ENCODE measurements at places on chromosomes 11 and 22. TPM values are rescaled to one million over a fixed set of nuclear protein-coding genes. Genes with fewer than 3 reads are reported as not detected.

The OR5D18 gene
- not detected for polyA plus RNA-seq

The MMP8 gene
- polyA plus RNA-seq: 0.51 TPM

The TBC1D10A gene
- polyA plus RNA-seq: 9.5 TPM

The P2RX3 gene
- polyA plus RNA-seq: 0.72 TPM

The RAB36 gene
- polyA plus RNA-seq: 0.55 TPM

The PTGDR2 gene
- 0.76 TPM for polyA plus RNA-seq

DNA sequence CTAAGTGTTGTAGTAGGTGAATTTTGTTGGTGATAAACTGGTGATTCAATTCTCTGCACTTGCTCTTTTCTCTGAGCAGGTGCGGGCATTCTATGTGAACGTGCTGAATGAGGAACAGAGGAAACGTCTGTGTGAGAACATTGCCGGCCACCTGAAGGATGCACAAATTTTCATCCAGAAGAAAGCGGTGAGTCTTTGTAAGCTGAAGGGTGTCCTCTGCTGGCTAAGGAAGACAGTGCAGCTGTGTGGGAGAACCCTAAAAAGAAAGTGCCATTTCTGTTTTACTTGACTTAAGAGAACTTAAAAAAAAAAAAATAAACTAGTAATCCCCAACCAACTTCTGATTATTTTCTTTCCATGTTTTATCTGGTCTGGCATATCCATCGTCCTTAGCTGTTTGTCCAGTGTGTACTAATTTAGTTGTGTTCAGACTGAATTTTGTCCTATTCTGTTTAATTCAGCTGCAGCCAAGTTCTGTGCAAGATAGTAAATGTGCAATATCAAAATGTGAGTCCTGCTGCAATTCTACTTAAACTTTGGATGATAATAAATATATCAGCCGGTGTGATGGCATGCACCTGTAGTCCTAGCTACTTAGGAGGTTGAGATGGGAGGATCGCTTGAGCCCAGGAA lies 29.6 kb downstream of the CAT start:
- no peak for DNase-seq

- DNase-seq: no peak
Measured at GRCh38 chr11:75271730-75272129, 31.2 kb downstream of the TPBGL start.

DNA sequence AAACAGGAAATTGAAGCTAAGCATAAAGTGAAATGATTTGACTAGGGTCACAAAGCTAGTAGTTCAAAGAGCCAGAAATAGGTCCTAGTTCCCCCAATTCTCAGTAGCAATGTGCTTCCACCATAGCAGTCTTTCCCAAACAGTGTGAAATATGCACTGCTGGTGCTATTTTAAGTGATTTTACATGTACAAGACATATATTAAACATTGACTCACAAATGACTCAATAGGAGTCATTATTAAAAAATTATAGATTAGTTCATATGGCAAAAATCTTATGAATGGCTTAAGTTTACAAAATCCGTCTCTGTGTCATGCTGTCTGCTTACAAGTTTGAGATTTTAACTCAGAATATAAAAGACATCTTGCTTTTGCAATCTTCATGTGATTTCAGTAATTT lies 21.4 kb downstream of the KIF18A start:
- DNase-seq: no peak

- no peak for DNase-seq
Measured at GRCh38 chr22:48751539-48752437, 1075.9 kb downstream of the BRD1 start.

DNA sequence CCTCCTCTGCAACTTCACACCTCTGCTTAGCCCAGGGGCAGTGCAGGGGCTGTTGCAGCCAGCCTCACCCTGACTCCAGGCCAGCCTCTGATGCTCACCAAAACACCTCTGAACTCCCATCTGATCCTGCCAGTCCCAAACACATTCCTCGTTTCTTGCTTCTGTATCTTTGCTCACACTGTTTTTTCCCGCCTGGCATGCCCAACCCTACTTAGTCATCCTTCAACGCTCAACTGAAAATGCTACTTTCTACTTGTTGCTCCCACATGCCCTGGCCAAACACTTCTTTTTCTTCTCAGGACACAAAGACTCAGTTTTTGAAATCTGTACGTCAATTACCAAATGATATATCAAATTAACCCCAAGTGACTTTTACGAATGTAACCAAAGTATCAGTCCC lies 140.8 kb upstream of the ZBED5 start:
- DNase-seq: no peak

DNA sequence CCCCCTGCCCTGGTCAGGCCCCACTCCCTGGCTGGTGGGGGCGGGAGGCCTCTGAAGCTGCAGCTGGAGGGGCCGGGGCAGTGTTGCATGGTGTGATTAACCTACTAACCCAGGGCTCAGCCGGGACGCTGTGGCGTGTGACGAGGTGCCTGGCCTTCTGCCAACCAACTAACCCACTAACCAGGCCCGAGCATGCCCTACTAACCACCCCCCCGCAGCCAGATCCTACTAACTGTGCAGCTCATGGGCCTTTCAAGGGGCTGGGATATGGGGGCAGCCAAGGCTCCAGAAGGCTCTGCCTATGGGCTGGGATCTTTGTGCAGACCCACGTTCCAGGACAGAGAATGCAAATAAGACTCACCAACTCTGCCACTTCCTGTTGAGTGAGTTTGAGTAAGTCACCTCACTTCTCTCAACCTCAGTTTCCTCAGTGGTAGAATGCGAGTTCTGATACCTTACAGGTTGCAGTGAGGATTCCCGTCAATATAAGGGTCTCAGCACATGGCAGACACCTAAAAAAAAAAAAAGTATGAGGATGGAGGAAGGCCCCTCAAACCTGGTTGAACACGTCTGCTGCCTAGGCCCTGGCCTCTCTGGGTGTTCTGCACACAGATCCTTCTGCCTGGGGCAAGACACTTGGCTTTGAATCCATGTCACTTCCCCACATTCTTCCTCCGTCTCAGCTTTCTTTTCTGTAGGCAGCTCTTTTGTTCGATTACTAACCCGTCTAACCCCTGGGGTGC lies 14.1 kb downstream of the MIAT start:
- no peak for DNase-seq

GRCh38 chr11:114664641-114665040 lies 13.7 kb upstream of the NXPE2 start:
- DNase-seq: no peak

DNA sequence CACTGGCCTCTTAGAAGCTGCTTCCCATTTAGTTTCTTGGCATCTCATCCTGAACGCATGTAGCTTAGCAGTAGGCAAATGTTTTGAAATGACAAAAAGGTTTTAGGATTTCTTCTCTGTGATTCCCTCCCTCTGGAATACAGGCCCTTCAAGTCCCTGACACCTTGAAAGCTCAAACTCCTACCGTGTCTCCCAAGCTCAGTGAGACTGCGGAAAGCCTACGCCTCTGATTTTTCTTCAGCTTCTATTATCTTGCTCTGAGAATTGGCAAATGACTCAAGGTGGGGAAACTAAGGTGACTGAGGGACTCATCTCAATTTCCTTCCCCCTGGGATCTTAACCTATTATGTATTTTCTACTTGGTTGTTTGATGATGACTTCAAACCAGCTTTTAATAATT lies 130.3 kb downstream of the ENTHD1 start:
- no peak for DNase-seq
